ENCODE measurements at places on chromosomes 3 and 15. TPM values are rescaled to one million over a fixed set of nuclear protein-coding genes. Genes with fewer than 3 reads are reported as not detected.

The FSIP1 gene
- total RNA-seq = 0.25 TPM

The LDHAL6B gene
- total RNA-seq = not detected

The CHRM5 gene
- not detected for total RNA-seq

The PSMD2 gene
- 162 TPM for total RNA-seq

The DUOXA1 gene
- not detected for total RNA-seq

The INSYN1 gene
- not detected for total RNA-seq

The PROS1 gene
- total RNA-seq = 0.81 TPM

The CCR2 gene
- total RNA-seq = 9.5 TPM

The CHL1 gene
- total RNA-seq = not detected

The CIDEC gene
- not detected for total RNA-seq

The ISG20 gene
- total RNA-seq = 257 TPM

The NRROS gene
- total RNA-seq = 18.3 TPM

The CYP8B1 gene
- total RNA-seq = not detected

The SLC9A9 gene
- 47.6 TPM for total RNA-seq

The GPR62 gene
- total RNA-seq = not detected

The CYP1A2 gene
- not detected for total RNA-seq

The VEPH1 gene
- total RNA-seq = 2.6 TPM

The SKOR1 gene
- 2.5 TPM for total RNA-seq

The SH2D7 gene
- total RNA-seq = not detected

Measured in CD4-positive, CD25-positive, alpha-beta regulatory T cell (primary cell).